ENCODE measurements at places on chromosomes 6 and 20. TPM values are rescaled to one million over a fixed set of nuclear protein-coding genes. Genes with fewer than 3 reads are reported as not detected.

- H3K4me1 ChIP-seq = no peaks in the 10 kb centered on the region
- no peak overlapping the region for H3K4me3 ChIP-seq
- DNase-seq = no peak
- no peaks in the 10 kb centered on the region for H3K36me3 ChIP-seq
- H3K27ac ChIP-seq = no peak overlapping the region
- no peaks in the 10 kb centered on the region for H3K27me3 ChIP-seq
Measured at GRCh38 chr6:7750197-7750596, 24.3 kb downstream of the BMP6 start.

GRCh38 chr6:167721291-167721690, 105.4 kb upstream of the AFDN start:
- DNase-seq = no peak
- no peaks in the 10 kb centered on the region for H3K27me3 ChIP-seq
- no peaks in the 10 kb centered on the region for H3K36me3 ChIP-seq
- H3K4me1 ChIP-seq = no peaks in the 10 kb centered on the region
- H3K4me3 ChIP-seq = no peak overlapping the region
- no peak overlapping the region for H3K27ac ChIP-seq

DNA sequence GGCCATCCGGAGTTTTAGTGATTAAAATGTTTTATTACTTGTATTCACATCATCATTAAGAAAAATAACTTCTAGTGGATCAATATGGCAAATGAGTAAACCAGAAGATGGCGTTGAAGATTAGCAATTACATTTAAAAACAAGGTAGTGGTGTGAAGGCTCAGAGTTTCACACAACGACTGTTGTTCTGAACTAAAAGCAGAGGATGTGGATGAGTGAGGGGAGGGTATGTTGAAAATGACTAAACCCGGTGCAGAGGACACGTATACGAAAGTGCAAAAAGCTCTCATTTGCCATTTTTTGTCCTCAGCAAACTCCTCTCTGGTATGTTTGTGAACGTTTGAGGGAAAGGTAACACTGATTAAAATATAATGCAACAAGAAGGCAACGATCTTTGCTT, 1.9 kb upstream of the IRF4 start:
- H3K4me3 ChIP-seq = no peak overlapping the region
- peaks cover 10% of the 10 kb centered on the region for H3K4me1 ChIP-seq
- H3K27ac ChIP-seq = no peak overlapping the region
- peaks cover 61% of the 10 kb centered on the region for H3K27me3 ChIP-seq
- DNase-seq = no peak

GRCh38 chr20:11675920-11676629, 241.6 kb upstream of the BTBD3 start:
- H3K36me3 ChIP-seq = no peaks in the 10 kb centered on the region
- H3K4me3 ChIP-seq = no peak overlapping the region
- no peak overlapping the region for H3K27ac ChIP-seq

- H3K27me3 ChIP-seq = no peaks in the 10 kb centered on the region
- no peaks in the 10 kb centered on the region for H3K4me1 ChIP-seq
- no peak overlapping the region for H3K27ac ChIP-seq
- H3K36me3 ChIP-seq = no peaks in the 10 kb centered on the region
- DNase-seq = peak; percentile 80
- H3K4me3 ChIP-seq = no peak overlapping the region
Measured at GRCh38 chr6:69835414-69836179, 30.8 kb upstream of the COL19A1 start.

DNA sequence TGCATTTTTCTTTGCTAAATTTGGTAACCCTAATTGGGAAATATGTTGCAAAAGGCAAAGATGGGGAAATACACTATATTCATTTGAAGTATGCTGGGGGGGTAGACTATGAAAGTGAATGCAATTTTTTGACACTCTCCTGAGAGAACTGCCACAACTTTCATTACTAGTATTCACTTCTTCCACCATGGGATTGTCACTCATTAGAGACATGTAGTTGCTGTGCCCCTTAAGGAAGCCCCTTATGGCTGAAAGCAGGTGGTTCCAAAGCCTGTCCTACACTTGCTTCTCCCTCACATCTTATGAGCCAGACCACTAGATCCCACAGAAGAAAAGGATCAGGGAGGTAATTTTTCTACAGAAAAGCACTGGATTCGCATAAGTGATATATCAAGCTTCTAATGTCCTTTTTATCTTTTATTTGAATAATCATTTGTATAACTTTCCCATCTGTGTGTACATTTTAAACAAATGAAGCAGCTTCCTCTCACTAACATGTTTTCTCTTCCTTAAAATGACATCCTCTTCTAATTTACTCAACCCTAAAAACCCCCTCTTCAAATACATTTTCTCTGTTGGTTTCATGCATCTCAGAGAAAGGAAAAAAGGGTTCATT, 83.8 kb downstream of the GCLC start:
- no peak overlapping the region for H3K27ac ChIP-seq
- no peaks in the 10 kb centered on the region for H3K36me3 ChIP-seq
- H3K4me1 ChIP-seq = no peaks in the 10 kb centered on the region

- no peak overlapping the region for H3K27ac ChIP-seq
- H3K4me1 ChIP-seq = peaks cover 4% of the 10 kb centered on the region
- H3K36me3 ChIP-seq = no peaks in the 10 kb centered on the region
- no peaks in the 10 kb centered on the region for H3K27me3 ChIP-seq
- no peak overlapping the region for H3K4me3 ChIP-seq
- no peak for DNase-seq
Measured at GRCh38 chr20:62656197-62656918, 14.1 kb downstream of the SLCO4A1 start.

DNA sequence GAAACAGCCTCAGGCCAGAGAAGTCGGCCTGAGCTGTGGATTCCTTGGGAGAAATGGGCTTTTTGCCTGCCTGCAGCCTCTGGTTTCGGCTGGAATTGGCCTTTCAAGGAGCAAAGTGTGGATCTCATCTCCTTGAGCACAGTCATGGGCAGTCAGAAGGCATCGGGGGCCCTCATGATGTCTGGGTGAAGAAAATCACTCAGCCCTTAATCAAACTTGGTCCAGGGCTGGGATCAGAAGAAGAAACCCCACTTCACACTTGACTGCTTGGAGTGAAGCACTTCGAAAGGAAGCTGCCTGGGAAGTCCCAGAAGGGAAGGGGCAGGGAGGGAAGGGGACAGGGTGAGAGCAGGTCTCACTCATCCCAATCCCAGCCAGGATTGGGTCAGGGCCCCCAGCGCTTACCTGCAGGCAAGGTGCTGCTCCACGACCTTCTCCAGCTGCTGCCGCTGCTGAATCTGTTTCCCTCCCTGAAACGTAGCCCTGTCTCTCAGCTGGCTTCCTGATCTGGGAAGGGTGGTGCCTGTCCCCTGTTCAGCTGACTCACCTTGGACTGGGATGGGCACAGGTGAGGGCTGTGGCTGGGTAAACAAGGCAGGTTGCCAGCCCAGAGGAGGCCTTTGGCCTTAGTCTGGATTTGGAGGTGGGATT, at the start of gene SDCBP2:
Gene SDCBP2 (minus strand): TSS at position 460 of the 651 bp plus-strand sequence. CDS start 8,723 bp downstream, outside the sequence.
- H3K27me3 ChIP-seq = no peaks in the 10 kb centered on the region
- no peak for DNase-seq
- no peak within 1 kb of the TSS for H3K27ac ChIP-seq
- peaks cover 7% of the 10 kb centered on the region for H3K4me1 ChIP-seq
- no peak within 1 kb of the TSS for H3K4me3 ChIP-seq
- H3K36me3 ChIP-seq = no peaks in the 10 kb centered on the region

DNA sequence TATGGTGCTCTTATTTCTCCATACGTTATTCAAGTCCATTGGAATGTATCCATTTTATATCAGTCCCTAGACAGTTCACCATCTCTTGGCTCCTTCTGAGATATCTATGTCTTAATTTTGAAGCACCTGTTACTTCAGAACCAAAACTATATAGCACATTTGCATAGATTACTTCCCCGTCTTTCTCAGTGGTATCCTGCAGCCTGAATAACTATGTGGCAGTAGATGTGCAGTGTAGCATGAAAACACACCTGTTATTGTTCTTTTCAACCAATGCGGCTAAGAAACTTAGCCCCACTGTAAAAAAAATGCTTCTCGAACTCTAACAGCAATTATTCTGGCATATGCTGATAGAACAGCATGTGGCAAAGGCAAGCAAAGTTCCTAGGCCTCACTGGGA, 1184.4 kb upstream of the ADGRB3 start:
- no peaks in the 10 kb centered on the region for H3K27me3 ChIP-seq
- H3K27ac ChIP-seq = no peak overlapping the region
- DNase-seq = no peak
- H3K36me3 ChIP-seq = no peaks in the 10 kb centered on the region
- H3K4me3 ChIP-seq = no peak overlapping the region

DNA sequence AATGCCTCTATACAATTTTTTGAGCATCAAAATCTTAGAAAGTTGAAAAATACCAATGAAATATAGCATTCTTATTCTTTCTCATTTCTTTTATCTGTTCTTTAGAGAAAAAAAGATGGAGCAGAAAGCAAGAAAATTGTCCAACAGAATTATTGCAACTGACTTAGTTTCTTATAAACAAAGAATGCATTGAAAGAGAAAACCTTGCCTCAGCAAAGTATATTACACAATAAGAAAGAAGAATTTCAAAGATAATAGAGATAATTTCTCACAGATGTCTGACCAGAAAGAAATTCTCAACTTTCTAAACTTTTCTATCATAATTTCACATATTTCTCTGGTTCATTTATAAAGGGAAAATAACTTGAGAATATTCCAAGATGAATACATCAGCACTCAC, 47.0 kb upstream of the PRND start:
- H3K4me3 ChIP-seq = no peak overlapping the region
- no peaks in the 10 kb centered on the region for H3K27me3 ChIP-seq
- no peak overlapping the region for H3K27ac ChIP-seq
- H3K36me3 ChIP-seq = no peaks in the 10 kb centered on the region

DNA sequence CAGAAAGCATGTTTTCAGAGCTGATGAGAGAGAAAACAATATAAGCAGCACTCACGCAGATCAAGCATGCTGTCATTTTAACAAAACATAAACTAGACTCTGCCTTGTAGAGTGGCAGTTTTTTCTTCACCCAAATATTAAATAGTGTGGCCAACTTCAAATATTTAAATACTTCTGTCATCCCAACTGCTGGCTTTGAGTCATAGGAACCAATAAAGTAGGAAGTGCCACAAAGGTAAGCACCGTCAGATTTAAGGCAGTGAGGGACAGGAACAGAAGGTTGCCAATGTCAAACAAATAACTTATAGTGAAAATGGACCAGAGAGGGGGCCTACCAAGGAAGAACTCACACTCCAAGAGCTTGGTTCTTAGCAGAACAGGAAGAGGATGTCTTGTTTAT, 222.2 kb downstream of the PKHD1 start:
- no peaks in the 10 kb centered on the region for H3K36me3 ChIP-seq
- no peaks in the 10 kb centered on the region for H3K27me3 ChIP-seq
- no peak overlapping the region for H3K4me3 ChIP-seq
- no peak overlapping the region for H3K27ac ChIP-seq

DNA sequence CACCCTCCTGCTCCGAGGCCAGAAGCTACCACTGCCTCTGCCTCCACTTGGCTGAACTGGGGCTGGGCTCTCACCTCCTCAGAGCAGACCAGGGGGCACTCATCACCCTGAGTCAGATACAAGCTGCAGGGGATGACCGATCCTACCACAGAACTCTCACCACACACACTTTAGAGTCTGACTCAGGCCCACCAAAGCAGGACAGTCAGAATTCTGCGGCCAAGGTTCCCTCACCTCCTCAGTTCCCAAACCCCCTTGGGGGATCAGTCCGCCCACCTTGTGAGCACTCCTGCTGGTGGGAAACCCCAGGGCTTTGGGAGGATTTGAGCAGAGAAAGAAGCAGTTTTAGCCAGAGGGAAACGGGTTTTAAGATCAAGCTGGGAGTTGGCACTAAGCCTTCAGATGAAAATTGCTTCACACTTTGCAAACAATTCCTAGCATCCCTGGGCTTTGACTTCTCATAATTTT, 587.8 kb upstream of the JAG1 start:
- no peak overlapping the region for H3K27ac ChIP-seq
- H3K36me3 ChIP-seq = no peaks in the 10 kb centered on the region
- no peak overlapping the region for H3K4me3 ChIP-seq
- no peaks in the 10 kb centered on the region for H3K27me3 ChIP-seq

DNA sequence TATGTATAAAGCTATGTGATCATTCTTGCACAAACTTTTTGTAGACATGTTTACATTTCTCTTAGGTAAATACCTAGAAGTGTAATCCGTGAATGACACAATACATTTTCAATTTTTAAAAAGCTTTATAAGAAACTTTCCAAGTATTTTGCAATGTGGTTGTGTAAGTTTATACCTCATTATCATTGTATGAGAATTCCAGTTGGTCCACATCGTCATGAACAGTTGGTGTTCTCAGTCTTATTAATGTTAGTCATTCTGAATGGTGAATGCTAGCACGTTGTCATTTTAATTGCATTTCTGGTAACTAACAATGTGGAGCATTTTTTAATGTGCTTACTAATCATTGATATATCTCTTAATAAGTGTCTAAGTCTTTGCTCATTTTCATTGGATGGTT, 116.5 kb upstream of the F13A1 start:
- DNase-seq = no peak
- no peak overlapping the region for H3K27ac ChIP-seq
- no peaks in the 10 kb centered on the region for H3K36me3 ChIP-seq
- no peaks in the 10 kb centered on the region for H3K4me1 ChIP-seq

DNA sequence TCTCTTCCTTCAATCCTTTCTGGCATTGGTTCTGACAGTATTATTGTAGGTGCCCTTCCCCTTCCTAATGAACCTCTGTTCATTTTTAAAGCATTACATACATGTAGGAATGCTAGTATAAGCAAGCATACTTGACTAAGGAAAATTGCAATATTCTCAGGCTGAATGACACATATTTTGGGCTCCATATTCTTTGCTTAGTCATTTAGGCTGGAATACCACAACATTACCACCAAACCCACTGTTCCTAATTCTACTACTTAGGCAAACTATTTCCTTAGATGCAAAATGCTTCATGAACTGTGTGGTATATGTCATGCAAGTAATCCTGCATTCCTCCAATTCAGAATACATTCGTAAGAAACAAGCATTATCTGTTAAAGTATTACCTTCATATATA, 113.9 kb downstream of the PRDM1 start:
- H3K27me3 ChIP-seq = no peaks in the 10 kb centered on the region
- no peaks in the 10 kb centered on the region for H3K36me3 ChIP-seq
- H3K27ac ChIP-seq = no peak overlapping the region
- H3K4me1 ChIP-seq = peaks cover 12% of the 10 kb centered on the region
- DNase-seq = no peak

The CDH26 gene
- 2.8 TPM for total RNA-seq

The LRRN4 gene
- total RNA-seq = 2.2 TPM

The RAE1 gene
- 43.3 TPM for total RNA-seq
